Stimulated activated CD4-positive, alpha-beta T cell treated with anti-CD3 and anti-CD28 coated beads, Interleukin-4, amount 100 ng/mL, for 1 hour (primary cell): ENCODE measurements at places on chromosomes 6 and 20.

DNA sequence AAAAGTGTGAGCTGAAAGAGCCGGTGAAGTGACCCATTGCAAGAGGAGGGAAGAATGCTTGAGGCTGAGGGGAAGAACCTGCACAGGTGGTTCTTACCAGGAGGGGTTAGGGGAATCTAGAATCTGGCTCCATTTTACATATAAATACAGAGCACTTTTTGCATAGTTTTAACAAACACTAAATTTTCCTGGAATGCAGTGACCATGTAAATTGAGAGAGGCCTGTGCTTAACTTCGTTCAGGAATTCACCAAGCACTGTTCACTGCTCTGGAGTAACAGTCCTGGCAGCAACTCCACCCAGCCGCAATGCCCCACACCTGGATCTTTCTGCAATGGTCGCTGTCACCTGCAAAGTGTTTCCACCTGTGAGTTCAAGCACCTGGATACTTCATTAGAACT is 13.2 kb upstream of the RIPOR3 start:
- DNase-seq = no peak

- no peak for DNase-seq
Observed at GRCh38 chr6:72149715-72150114, 263.4 kb downstream of the RIMS1 start.

DNA sequence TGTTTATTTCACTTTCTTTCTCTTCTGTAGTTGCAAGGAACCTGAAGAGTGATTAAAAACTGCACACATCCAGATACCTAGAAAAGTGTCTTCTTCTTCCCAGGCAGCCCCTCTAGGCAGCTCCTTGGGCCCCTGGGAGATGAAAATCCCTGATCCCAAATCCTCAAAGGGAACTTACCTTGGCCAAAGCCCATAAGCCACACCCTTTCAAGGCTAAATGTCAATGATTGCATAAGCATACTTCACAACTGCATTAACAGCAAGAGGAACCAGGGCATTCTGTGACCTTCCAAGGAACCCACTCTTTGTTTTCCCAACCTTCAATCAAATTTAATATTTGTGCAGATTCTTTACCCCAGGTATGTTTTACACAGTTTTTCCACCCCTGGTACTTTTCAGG is 4.4 kb upstream of the HMGN3 start:
- DNase-seq = no peak

GRCh38 chr20:46145713-46146112 is 27.6 kb downstream of the CD40 start:
- DNase-seq = no peak

GRCh38 chr20:24648481-24648880 is 179.1 kb downstream of the SYNDIG1 start:
- no peak for DNase-seq

- no peak for DNase-seq
Observed at GRCh38 chr20:48673507-48673906, 154.3 kb downstream of the PREX1 start.

GRCh38 chr20:42051921-42052320 is 433.7 kb upstream of the CHD6 start:
- no peak for DNase-seq

- no peak for DNase-seq
Observed at GRCh38 chr20:5996765-5997164, 46.3 kb downstream of the MCM8 start.

GRCh38 chr6:109292983-109293586 is 89.2 kb downstream of the CD164 start:
- DNase-seq = no peak

DNA sequence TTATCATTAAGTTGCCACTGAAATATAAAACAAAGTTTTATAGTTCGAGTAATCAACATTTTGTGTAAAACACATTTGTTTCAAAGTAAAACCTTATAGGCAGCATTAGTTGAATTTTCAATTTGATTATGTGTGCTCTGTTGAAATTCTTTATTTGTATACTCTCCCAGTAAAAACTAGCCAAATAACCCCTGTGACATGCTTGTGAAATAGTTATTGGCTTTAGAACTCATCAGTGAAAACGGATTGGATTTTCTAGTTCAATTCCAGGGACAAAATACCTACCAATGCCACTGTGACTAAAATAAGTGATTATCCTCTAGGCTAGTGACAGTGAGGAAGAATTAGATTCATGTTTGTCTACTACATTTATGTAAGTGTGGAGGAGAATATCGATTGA is 212.9 kb downstream of the TMEM200A start:
- no peak for DNase-seq

- DNase-seq = no peak
Observed at GRCh38 chr20:15359056-15359455, 1021.6 kb upstream of the FLRT3 start.

DNA sequence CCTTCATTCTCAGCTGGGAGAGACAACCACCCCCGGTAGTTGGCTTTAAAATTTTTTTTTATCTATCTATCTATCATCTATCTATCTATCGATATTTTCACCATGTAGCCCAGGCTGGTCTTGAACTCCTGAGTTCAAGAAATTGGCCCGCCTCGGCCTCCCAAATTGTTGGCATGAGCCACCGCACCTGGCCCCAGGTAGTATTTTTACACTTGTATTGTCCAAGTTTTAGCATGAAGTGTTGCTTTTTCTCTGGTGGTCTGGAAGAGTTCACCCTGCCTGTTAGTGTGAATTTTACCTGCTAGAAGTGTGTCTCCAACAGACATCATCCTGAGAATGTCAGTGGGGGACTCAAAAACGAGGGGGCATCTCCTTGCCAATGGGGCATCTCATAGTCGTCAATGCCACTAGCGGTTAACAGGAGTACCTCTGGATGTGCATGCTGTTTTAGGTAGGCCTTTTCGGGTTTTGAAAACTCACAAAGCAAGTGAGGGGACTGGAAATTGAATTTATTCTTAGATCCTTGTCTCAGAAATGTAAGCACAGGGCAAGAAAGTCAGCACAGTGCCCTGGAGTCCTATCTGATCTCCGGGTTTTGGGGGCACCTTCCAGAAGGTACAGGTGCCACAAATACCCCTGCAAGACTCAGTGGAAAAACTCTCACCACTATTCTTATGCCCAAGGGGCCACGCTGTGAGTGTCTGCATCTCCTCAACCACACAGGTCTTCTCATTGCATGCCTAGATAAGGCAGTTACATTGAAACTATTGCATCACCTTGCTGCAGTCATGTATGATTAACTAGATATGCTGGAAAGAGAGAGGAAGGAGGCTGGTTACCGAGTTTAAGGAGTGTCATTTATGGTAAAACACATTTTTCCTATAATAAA is 37.1 kb downstream of the TNFAIP3 start:
- peak; percentile 49 for DNase-seq

- no peak for DNase-seq
Observed at GRCh38 chr20:41690702-41691101, 72.5 kb upstream of the CHD6 start.

- no peak for DNase-seq
Observed at GRCh38 chr6:121285041-121285440, 49.2 kb downstream of the TBC1D32 start.

- no peak for DNase-seq
Observed at GRCh38 chr6:24397631-24398030, 5.1 kb upstream of the MRS2 start.

- no peak for DNase-seq
Observed at GRCh38 chr6:36336779-36337241, at the start of gene BNIP5. TSS of gene BNIP5 (minus strand) at chr6:36336888. CDS start at chr6:36330690, 6,198 bp downstream.

GRCh38 chr6:137697267-137697938 is 169.7 kb upstream of the TNFAIP3 start:
- no peak for DNase-seq

DNA sequence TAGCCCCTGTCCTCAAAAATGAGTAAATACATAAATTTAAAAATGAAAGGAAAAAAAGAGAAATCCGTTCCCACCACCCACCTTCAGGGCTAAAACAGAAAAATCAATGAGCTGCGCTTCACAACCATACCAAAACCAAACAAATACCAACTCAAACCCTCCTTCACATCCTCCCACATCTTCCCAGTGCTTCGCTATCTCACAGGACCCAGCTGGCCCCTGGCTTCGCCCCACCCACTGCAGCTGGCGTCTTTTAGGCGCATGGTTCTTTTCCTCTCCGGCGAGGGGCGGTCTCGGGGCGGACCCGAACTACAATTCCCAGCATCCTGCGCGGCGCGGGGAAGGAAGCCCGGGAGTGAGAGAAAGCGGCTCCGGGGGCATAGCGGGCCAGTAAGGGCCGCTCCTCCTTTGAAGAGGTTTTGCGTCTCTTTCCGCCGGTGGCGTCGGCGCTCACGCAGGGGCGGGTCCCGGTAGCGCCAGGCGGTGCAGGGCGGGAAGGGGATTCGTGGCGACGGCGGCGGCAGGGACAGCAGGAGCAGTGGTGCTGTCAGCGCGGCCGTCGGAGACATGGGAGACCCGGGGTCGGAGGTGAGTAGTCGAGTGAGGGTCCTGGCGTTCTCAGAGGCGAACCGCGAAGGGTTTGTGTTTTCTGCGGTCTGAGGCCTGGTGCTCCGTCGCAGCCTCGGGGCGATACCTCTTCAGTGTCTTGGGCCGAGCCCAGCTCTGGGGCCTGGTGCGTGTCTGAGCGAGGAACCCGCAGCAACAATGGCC is at the start of gene ZNF451:
Gene ZNF451, plus strand, starts transcription at position 502 of the 771 bp plus-strand sequence. Its CDS starts 66 bp downstream, at position 568.
- DNase-seq = peak; percentile 97

GRCh38 chr6:124573953-124574352 is 388.3 kb upstream of the RNF217 start:
- DNase-seq = no peak

GRCh38 chr6:125099211-125100073 is 54.1 kb upstream of the TPD52L1 start:
- DNase-seq = peak; percentile 16

- DNase-seq = no peak
Observed at GRCh38 chr6:26472549-26473290, 15.0 kb downstream of the BTN2A1 start.

DNA sequence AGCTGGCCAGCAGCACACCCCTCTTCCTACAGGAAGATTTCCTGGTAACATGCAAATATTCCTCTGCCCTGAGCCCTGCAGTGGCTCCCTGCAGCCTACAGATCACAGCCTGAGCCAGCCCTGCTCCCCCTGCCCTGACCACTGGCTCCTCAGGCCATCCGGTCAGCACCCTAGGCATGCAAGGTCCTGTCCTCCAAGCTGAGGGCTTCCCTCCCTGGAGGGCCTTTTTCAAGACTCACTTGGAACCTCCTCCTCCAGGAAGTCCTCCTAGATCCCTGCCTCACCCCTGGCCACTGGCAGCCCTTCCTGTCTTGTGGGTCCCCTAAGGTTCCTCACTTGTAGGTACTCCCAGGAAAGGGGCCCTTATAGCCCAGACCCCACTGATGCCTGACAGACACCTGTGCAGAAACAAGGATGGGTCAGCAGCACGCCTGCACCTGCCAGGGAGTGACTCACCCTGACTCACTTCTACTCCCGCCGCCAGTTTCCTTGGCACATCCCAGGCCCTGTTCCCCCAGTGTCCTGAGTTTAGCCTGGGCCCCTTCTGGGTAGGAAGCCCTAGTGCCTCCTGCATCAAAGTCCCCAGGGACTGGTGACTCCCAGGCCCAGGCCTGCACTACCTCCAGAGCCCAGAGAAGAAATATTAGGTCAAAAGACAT is 3.2 kb downstream of the SLC4A11 start:
- no peak for DNase-seq

DNA sequence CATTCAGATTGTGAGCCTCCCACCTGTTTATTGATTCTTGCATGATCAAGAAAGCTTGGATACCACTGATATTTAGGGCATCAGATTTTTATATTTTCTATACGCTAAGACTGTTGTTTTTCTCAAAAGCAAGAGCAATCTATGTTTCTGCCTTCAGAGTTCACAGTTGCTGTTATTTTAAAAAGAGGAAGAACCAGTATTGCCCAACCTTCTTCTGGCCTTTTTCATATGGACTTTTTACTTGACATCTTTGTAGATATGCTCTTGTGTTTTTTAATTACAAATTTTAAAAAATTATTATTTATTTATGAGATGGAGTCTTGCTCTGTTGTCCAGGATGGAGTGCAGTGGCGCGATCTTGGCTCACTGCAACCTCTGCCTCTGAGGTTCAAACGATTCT is 28.9 kb downstream of the SLC17A5 start:
- no peak for DNase-seq

DNA sequence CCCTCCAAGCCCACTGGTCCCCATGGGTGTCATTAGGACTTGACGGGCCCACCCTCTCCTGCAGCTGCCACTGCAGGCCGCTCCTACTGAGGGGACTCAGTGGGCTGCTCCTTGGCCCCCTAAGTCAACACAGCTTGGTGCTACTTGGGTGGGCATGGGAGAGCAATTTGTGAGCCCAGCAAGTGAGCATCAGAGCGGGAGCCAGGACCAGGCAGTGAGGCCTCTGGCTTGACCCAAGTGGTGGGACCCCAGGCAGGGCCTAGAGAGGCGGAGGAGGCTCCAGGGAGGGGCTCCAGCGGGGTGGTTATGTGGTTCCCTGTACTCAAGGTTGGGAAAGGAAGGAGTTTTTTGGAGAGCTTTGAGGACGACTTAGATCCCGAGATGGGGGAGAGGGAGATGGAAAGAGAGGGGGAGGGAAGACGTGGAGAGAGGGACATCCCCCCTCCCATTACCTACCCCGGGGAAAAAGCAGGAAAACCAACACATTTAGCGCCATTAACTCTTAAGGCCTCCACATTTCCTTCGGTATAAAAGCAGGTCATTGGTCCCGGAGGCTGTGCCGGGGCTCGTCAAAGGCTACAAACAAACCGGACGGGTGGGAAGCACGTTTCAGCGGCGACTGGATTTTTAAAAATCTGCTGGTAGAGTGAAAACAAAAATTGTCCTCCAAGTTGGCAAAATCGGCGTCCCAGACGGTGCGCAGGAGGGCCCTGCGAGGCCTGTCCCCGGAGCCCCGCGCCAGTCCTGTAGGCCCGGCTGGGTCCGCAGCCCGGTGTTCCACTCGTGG is 8.8 kb downstream of the FOXC1 start:
- DNase-seq = no peak

DNA sequence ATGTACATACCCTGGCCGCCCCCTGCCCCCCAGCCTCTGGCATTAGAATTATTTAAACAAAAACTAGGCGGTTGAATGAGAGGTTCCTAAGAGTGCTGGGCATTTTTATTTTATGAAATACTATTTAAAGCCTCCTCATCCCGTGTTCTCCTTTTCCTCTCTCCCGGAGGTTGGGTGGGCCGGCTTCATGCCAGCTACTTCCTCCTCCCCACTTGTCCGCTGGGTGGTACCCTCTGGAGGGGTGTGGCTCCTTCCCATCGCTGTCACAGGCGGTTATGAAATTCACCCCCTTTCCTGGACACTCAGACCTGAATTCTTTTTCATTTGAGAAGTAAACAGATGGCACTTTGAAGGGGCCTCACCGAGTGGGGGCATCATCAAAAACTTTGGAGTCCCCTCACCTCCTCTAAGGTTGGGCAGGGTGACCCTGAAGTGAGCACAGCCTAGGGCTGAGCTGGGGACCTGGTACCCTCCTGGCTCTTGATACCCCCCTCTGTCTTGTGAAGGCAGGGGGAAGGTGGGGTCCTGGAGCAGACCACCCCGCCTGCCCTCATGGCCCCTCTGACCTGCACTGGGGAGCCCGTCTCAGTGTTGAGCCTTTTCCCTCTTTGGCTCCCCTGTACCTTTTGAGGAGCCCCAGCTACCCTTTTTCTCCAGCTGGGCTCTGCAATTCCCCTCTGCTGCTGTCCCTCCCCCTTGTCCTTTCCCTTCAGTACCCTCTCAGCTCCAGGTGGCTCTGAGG is 7.6 kb downstream of the CDKN1A start:
- DNase-seq = no peak

GRCh38 chr6:90078513-90079289 is 184.4 kb downstream of the GJA10 start:
- peak; percentile 69 for DNase-seq

GRCh38 chr6:157099912-157100593 is 223.3 kb downstream of the TMEM242 start:
- DNase-seq = peak; percentile 32

GRCh38 chr6:32151181-32151862 is 417 bp downstream of the PRRT1 start:
- DNase-seq = no peak
